Hematopoietic multipotent progenitor cell treated with erythropoietin and hydrocortisone succinate and interleukin-3 and kit ligand, for 4 days (in vitro differentiated cells): ENCODE measurements at places on chromosomes 2 and 18.
A peak's percentile ranks its signal among the peaks of the same experiment; 100 is the strongest.

DNA sequence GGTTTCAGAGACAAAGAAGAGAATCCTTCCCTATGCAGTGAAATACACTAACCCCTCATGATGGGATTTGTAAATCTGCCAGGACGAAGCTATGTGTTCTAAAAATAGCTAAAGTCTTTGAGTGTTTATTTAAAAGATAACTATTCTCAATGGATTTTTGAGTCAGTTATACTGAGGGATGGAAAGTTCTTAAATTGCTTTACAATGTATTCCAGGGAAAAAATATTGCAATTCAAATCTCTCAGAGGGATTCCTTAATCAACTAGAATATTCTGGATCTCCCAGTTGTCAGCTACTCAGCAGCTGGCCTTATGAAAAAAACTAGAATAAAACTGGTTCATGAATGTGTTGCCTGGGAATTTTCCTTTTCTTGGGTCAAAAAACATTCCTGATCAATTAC, 312.4 kb downstream of the PLCL1 start:
- no peak for DNase-seq

DNA sequence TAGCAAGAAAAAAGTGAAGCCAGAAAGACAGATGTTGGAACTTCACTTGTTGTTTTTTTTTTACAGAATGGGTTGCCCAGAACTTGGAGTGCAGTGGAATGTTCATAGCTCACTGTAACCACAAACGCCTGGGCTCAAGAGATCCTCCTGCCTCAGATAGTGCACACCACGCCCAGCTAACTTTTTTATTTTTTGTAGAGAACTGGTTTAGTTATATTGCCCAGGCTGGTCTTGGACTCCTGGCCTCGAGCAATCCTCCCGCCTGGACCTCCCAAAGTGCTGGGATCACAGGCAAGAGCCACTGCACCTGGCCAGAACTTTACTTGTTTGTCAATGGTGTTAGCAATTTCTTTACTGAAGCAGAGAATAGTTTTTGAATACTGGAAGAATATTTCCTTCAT, 11.9 kb upstream of the ASPRV1 start:
- DNase-seq: peak; percentile 95

DNA sequence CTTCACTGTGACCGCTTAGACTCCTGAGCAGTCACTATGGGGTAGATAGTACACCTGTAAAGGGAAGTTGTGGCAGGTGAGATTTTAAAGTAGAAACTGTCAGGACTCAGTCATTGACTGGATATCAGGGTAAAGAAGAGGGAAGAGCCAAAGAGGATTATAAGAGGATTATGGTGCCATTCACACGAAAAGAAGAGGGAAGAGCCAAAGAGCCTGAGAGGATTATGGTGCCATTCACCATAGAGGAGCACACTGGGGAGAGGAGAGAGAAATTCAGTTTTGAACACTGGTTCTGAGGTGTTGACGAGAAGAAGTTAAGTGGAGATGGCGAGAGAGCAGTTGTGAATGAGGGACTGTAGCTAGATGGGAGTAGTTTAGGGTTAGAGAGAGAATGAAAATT, 16.9 kb upstream of the KCNJ13 start:
- no peak for DNase-seq

- DNase-seq: no peak
Measured at GRCh38 chr2:149915151-149915550, 327.6 kb upstream of the MMADHC start.

DNA sequence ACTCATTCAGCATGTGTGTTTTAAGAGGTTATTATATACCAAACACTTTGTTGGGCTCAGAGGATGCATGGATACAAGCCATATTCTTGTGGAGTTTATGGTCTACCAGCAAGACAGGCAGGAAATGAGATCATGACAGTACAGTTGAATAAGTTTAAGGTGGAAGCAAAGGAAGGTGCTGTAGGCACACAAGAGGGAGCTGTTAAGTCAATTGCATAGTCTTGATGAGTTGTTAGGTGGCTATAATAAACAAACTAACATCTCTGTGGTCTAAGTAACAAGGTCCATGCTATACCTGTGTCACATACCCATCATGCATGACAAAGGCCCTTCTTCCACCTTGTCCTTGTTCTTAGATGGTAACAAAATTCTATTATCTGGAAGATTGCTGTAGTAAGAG, 538.3 kb downstream of the CNTNAP5 start:
- no peak for DNase-seq

- DNase-seq: no peak
Measured at GRCh38 chr2:205769495-205769850, 87.2 kb downstream of the NRP2 start.

- DNase-seq: peak; percentile 80
Measured at GRCh38 chr2:119826370-119826961, 66.7 kb downstream of the PTPN4 start.

DNA sequence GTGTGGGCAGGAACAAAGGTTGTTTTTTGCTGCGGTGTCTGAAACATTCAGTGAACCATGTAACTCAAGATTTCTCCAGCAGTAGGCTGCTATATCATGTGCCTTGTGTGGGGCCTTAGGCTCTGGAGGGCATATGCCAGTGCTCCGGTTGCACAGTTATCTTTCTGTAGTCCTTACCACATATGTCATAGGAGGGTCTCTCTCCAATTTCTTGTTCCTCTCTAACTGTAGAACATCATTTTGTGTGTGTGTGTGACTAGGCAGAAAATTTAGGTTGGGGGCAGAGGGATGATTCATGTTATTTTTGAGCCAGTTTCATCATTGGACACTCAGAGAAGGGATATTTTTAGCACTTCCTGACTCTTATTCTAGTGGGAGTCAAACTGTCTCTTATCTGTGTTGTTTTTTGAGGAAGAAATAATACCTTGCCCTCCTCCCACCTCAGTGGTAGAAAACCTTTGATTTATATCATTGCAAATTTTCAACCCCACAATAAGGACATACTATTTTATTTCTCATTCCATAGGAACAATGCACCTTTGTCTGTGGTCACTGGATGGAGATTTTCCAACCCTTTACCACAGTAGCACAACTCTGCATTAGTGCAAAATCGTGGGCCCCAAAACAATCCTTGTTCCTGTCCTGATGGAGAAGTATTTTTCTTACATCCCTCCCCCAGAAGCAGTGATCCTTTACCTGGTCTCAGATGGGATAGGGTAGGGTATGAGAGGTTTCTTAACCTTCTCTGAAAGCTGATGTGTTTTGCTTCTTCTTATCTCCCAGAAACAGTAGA, 113.9 kb downstream of the CCDC74A start:
- DNase-seq: peak; percentile 4

DNA sequence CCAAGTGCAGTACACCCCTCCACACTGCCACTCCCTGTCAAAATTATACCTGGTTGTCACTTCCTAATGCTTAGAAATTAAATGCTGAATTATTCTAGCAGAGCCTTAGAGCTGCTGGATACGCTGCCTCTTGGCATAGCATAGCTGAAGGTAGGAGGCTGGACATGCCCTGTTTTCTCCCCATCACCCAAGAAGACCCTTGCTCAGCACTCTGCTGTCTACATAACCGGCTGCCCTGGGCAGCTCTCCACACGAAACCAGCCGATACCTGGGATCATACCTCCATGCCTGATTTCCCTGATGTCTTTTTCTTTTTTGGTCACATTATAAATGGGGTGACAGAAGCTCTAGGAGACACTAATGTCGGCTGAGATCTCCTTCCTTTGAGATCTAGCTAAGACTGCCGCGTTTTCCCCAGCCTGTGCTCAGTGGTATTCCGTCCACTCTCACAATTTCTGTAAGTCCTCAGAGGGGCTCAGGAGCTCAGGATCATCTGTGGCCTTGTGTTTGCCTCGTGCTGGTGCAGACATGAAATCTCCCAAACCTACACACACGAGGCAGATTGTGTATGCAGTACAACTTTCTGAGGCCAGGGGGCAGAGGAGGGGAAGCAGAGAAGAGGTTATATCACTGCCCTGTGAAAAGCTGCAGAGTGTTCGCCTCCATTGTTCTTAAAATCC, 13.5 kb upstream of the ZAP70 start:
- peak; percentile 88 for DNase-seq

DNA sequence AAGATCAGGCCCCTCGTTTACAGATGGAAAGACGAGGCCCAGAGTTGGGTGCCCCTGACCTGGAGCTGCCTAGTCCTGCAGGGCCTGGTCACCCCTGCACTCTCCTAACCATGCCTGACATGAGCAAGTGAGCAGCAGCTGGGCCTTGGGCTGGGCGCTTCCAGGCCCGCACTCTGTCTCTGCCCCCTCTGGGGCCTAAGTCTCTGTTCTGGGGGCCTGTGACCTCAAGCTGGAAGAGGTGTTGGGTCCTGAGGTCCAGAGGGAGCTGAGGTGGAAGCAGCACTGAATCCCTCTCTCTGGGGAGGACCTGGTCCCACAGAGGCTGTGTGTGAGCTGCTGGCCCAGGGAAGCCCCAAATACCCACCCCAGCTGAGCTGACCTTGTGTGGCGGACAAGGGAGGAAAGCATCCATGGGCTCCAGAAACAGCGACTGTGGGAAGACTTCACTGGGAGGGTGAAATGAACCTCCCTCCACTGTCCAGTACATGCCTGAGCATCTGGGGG, 46.1 kb upstream of the GPC1 start:
- DNase-seq: no peak

DNA sequence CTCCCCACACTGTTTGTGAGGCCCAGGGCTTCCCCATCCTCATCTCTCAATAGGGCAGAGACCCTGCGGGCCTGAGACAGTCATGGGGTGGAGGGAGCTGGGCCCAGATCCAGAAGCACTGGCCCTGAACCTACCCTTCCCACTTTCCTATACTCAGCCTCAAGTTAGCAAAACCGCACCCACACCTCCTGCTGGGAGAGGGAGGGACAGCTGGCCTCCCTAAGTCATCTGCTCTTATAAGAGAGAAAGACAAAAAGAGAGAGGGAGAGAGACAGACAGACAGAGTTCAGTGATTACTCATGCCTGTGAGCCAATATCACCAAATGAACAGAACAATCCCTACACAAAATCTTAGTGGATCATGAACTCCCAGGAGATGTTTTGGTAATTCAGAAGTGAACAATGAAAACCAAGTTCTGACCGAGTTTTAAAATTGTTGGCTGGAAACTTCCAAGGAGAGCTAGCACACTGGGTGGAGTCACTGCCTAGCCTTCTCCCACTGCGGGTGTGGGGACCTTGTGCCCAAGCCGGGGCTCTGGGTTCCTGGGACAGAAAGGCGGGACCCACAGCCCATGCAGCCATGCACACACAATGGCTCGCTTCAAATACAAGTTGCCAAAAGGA, 130.5 kb downstream of the PXDN start:
- DNase-seq: no peak

DNA sequence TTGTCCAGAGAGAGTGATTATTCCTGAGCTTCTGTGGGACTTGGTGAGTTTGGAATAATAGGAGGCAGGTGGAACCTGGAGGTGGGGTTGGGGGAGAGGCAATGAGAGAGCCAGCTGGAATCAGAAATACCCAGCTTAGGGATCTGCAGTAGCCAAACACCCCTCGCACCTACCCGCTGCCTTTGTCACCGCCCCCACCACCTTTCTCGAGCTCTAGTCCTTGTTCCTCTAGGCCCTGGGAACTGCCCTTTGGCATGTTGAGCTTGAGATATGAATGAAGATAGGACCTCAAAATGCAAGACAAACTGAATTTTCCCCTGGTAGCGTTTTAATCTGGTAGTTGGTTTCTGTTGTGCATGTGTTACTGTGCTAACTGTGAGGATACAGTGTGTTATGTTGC, 242.9 kb downstream of the PTPRM start:
- DNase-seq: no peak

DNA sequence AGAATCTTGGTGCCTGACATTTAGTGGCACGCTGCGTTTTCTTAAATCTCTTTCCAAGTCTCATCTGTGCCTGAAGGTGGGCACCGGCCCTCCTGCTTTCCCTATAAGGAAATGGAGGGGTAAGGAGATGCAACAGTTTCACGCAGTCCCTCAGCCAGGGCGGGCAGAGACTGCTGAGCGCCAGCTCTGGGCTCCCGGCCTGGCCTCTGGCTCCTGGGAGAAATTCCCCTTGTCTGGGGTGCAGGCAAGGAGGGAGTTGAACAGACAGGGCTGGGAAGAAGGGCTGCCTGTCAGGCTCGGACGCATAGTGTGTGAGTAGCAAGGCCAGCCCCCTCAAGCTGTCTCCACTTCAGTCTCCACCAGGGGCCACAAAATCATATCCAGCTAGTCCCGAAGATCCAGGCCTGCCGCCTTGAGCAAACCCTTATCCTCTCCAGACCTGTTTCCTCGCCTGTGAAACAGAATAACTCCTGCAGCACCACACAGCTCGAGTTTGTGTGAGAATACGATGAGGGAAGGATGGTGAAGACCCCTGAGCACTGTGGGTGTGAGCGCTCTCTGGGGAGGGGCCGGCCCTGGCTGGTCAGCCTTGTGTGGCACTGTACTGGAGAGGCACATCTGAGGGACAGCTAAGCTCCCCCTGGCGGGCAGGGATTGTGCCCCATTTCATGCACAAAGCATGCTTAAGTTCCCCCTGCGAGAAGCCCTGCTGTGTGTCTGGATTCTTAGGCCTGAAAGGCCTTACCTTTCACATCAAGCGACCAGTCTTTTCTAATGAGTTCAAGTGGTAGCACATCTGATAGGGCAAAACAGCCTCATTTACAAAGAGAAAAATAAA, 33.8 kb downstream of the SDC1 start:
- peak; percentile 16 for DNase-seq

DNA sequence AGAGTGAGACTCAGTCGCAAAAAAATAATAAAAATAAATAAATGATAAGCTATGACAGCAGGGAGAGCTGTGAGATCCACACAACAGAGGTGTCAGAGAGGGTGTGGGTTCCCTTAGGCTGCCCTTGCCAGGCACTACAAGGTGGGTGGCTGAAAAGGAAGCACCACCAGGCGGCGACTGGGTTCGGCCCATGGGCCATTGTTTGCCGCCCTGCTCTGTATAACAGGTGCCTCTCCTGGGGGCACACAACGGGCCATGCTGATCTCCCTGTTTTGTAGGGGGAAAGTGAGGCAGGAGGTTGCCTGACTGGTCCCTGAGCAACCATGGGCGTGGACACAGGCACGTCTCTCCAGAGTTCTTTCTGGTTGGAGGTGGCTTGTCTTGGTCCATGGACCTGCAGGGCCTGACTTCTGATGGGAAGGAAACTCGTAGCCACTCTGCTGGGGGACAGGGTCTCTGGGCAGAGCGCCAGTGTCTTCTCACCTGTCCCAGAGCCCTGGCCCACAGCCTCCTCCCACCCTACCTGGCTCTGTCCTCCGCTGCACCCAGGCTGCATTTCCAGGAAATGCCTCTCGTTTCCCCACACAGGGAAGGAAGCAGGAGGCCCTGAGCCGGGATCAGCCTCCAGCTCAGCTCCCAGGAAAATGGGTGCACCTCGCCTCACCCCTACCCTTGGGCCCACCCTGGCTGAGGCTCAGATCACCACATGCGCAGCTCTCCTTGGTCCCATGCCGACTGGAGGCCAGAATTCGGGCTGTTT, 109.6 kb upstream of the ODC1 start:
- no peak for DNase-seq
